ENCODE measurements at places on chromosomes 4 and X.

- peak; percentile 76 for DNase-seq
Observed at GRCh38 chr4:37890801-37891259, at the start of gene TBC1D1. Gene TBC1D1, plus strand, starts transcription at chr4:37891084. Its CDS starts 11,012 bp downstream, at chr4:37902096.

DNA sequence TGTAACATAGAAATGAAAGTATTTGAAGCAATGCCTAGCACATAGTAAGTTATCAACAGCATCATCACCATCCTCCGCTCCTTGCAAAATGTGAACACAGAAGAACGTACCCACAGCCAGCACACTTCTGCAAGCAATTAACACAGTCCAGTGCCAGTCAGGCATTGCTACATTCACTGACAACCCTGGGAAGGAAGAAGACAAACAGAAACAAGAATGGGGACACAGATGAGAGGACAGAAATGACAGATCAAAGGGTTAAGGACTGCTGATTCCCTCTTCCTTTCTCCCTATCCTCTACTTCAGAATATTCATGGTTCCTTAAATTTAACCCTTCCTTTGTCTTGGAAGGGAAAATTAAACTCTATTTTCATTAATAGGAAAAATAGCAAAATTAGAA, 53.1 kb downstream of the CHM start:
- no peak for DNase-seq

- DNase-seq: no peak
Observed at GRCh38 chr4:87185146-87185870, 35.1 kb downstream of the KLHL8 start.

DNA sequence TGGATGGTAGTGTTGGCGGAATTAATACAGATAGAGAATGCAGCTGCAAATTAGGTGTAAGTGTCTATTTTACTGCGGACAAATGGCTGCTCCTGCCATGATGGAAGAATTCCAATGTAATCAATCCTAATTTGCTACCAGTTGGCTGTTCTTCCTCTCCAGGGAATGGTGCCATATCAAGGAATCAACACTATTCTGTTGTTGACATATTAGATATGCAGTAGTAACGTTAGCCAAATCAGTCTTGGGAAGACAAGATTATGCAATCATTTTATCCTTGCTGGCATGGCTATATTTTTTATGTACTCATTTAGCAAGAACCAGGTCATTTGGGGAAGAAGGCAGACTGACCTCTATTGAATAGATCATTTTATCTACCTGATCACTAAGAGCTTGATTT, 271.2 kb upstream of the AGA start:
- DNase-seq: no peak

DNA sequence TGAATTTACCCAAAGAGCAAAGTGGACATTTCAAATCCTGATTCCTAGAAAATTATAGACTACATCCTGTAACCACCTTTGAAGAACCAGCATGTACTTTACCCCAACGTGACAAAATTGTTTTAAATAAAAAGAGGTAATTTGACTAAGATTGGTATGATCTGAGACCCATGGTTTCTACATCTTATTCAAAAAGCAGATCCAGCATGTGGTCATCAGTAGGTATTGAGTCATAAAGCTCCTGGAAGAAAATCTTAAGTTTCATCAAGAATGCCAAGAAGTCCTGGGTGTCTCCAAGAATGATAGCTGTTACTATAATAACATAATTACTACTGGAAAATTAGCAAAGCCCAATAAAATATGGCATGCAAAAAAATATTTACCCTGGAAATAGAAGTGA, 61.8 kb downstream of the NFKB1 start:
- DNase-seq: no peak

- DNase-seq: no peak
Observed at GRCh38 chrX:153871946-153872878, 13.8 kb downstream of the L1CAM start.

DNA sequence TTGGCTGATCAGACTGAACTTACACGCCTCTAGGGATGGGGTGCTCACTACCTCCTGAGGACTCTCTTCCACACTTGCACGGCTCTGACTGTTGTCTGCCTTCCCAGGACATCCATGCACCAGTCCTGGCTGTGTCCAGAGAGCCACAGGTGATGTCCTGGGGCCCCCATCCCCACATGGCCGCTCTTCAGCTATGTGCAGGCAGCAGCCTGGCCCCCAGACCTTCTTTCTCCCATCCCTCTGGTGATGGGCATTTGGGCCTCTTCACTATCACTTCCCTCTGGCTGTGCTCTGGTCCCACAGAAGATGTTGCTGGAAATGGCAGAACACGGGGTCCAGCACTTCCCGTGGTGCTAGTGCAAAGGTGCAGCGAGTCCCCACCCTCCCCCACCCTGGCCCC, 40.9 kb upstream of the HMX1 start:
- DNase-seq: peak; percentile 2

- DNase-seq: no peak
Observed at GRCh38 chr4:97142893-97143292, 1000.4 kb downstream of the STPG2 start.
